ENCODE measurements at places on chromosomes 7 and 10. TPM values are rescaled to one million over a fixed set of nuclear protein-coding genes. Genes with fewer than 3 reads are reported as not detected.

The CRHR2 gene
- total RNA-seq: not detected

The AKR1C1 gene
- total RNA-seq: 14.4 TPM

The NKX1-2 gene
- not detected for total RNA-seq

The RELN gene
- total RNA-seq: 0.14 TPM

The HGF gene
- 282 TPM for total RNA-seq

The FAM25C gene
- not detected for total RNA-seq

The MYOF gene
- total RNA-seq: 126 TPM

The MRPS33 gene
- total RNA-seq: 29.5 TPM

The MET gene
- 51.0 TPM for total RNA-seq

The GRM3 gene
- not detected for total RNA-seq

The ASAH2 gene
- total RNA-seq: 0.72 TPM

The TCTN3 gene
- 45.8 TPM for total RNA-seq
